PC-3 (cell line): ENCODE measurements at places on chromosomes 2 and 18. TPM values are rescaled to one million over a fixed set of nuclear protein-coding genes. Genes with fewer than 3 reads are reported as not detected.

Gene GPD2
- total RNA-seq: 91.3 and 107 TPM in 2 replicates

Gene VWC2L
- total RNA-seq: not detected in 2 replicates

Gene SIGLEC15
- total RNA-seq: 2.0 and 4.8 TPM in 2 replicates

Gene TTC32
- 10.0 and 12.1 TPM in 2 replicates for total RNA-seq

Gene RGPD3
- total RNA-seq: 0.04 TPM in 1 of 2 replicates, not detected in the other

Gene MOCOS
- 5.1 TPM in 2 replicates for total RNA-seq

Gene STON1
- total RNA-seq: 1.2 TPM in 2 replicates

Gene GATA6
- 19.4 and 24.1 TPM in 2 replicates for total RNA-seq

Gene ANKRD30B
- total RNA-seq: 0.35 and 0.51 TPM in 2 replicates

Gene CIB4
- total RNA-seq: not detected in 2 replicates

Gene IKZF2
- total RNA-seq: 5.2 and 8.2 TPM in 2 replicates

Gene HS1BP3
- 17.8 and 19.6 TPM in 2 replicates for total RNA-seq

Gene SCN1A
- total RNA-seq: 0.04 TPM in 1 of 2 replicates, not detected in the other

Gene LIMS3
- 0.26 TPM in 1 of 2 replicates, not detected in the other for total RNA-seq

Gene LDAH
- total RNA-seq: not detected in 2 replicates

Gene LCT
- not detected in 2 replicates for total RNA-seq

Gene AAK1
- 46.8 and 47.9 TPM in 2 replicates for total RNA-seq

Gene ABCG5
- not detected in 2 replicates for total RNA-seq

Gene SMYD1
- total RNA-seq: not detected in 2 replicates

Gene KLHL30
- total RNA-seq: not detected in 2 replicates

Gene C1GALT1C1L
- not detected in 2 replicates for total RNA-seq

Gene SPC25
- 11.1 and 19.9 TPM in 2 replicates for total RNA-seq

Gene MERTK
- 2.5 and 3.9 TPM in 2 replicates for total RNA-seq

Gene TGIF1
- 101 and 114 TPM in 2 replicates for total RNA-seq

Gene RFX8
- total RNA-seq: 0.46 and 0.77 TPM in 2 replicates

Gene SKOR2
- not detected in 2 replicates for total RNA-seq

Gene C2orf72
- total RNA-seq: 0.40 and 4.3 TPM in 2 replicates

Gene DLX1
- 7.6 and 13.2 TPM in 2 replicates for total RNA-seq

Gene TTL
- 31.4 and 33.5 TPM in 2 replicates for total RNA-seq

Gene PLEK
- total RNA-seq: not detected in 2 replicates

Gene TRAK2
- 9.4 and 10.1 TPM in 2 replicates for total RNA-seq

Gene TRIM43
- not detected in 2 replicates for total RNA-seq

Gene RND3
- 145 and 201 TPM in 2 replicates for total RNA-seq

Gene CRYBA2
- total RNA-seq: 6.4 and 13.5 TPM in 2 replicates

Gene SPP2
- total RNA-seq: not detected in 2 replicates

Gene ADCYAP1
- total RNA-seq: 0.36 TPM in 1 of 2 replicates, not detected in the other

Gene SLC9A4
- total RNA-seq: 0.04 TPM in 1 of 2 replicates, not detected in the other

Gene MC5R
- total RNA-seq: not detected in 2 replicates

Gene NPHP1
- total RNA-seq: 1.3 and 4.2 TPM in 2 replicates

Gene DOK6
- not detected in 2 replicates for total RNA-seq

Gene ITGA4
- total RNA-seq: 0.81 and 1.0 TPM in 2 replicates
